ENCODE measurements at places on chromosomes 2 and 18. TPM values are rescaled to one million over a fixed set of nuclear protein-coding genes. Genes with fewer than 3 reads are reported as not detected.

ARPC2 gene
- polyA plus RNA-seq = 366 TPM

TMEM163 gene
- 0.69 TPM for polyA plus RNA-seq

DLGAP1 gene
- polyA plus RNA-seq = 0.13 TPM

NT5C1B gene
- polyA plus RNA-seq = not detected

NTSR2 gene
- polyA plus RNA-seq = 0.60 TPM

OSBPL6 gene
- 0.23 TPM for polyA plus RNA-seq

SLC5A6 gene
- polyA plus RNA-seq = 2.4 TPM

LHCGR gene
- polyA plus RNA-seq = not detected

SOX11 gene
- 0.12 TPM for polyA plus RNA-seq

CYP27C1 gene
- 0.60 TPM for polyA plus RNA-seq

B3GNT7 gene
- 11.6 TPM for polyA plus RNA-seq

LRRTM1 gene
- polyA plus RNA-seq = 0.76 TPM

LRP2 gene
- polyA plus RNA-seq = not detected

AQP4 gene
- not detected for polyA plus RNA-seq

DCDC2C gene
- polyA plus RNA-seq = not detected

KCNIP3 gene
- 1.9 TPM for polyA plus RNA-seq

ASPRV1 gene
- 1.2 TPM for polyA plus RNA-seq

ANTXR1 gene
- 8.3 TPM for polyA plus RNA-seq

RAB6C gene
- polyA plus RNA-seq = not detected

SERPINB10 gene
- not detected for polyA plus RNA-seq

ARHGAP15 gene
- 6.0 TPM for polyA plus RNA-seq

PRKAG3 gene
- not detected for polyA plus RNA-seq

ANKRD62 gene
- not detected for polyA plus RNA-seq

LCT gene
- polyA plus RNA-seq = 0.03 TPM

TGOLN2 gene
- polyA plus RNA-seq = 12.6 TPM

TMEM182 gene
- polyA plus RNA-seq = 1.8 TPM

ZNF385B gene
- polyA plus RNA-seq = 0.35 TPM

EPAS1 gene
- 64.3 TPM for polyA plus RNA-seq

TSPYL6 gene
- not detected for polyA plus RNA-seq

SCN1A gene
- polyA plus RNA-seq = not detected

ST8SIA3 gene
- not detected for polyA plus RNA-seq

BOK gene
- polyA plus RNA-seq = 12.7 TPM

CREG2 gene
- polyA plus RNA-seq = 0.06 TPM

DLX1 gene
- not detected for polyA plus RNA-seq

SELENOI gene
- 1.2 TPM for polyA plus RNA-seq

ANKRD30BL gene
- 1.2 TPM for polyA plus RNA-seq

DSG4 gene
- polyA plus RNA-seq = 0.09 TPM

RGPD3 gene
- polyA plus RNA-seq = 0.10 TPM

PHOSPHO2 gene
- 6.6 TPM for polyA plus RNA-seq

GPN1 gene
- 31.2 TPM for polyA plus RNA-seq

GULP1 gene
- polyA plus RNA-seq = 3.5 TPM

RSAD2 gene
- polyA plus RNA-seq = 14.3 TPM

RAB31 gene
- 22.2 TPM for polyA plus RNA-seq

GAREM2 gene
- polyA plus RNA-seq = 11.6 TPM

TMEM178A gene
- polyA plus RNA-seq = 0.60 TPM

VIT gene
- polyA plus RNA-seq = not detected

PAIP2B gene
- 2.3 TPM for polyA plus RNA-seq

SPATA3 gene
- not detected for polyA plus RNA-seq

GNLY gene
- 4.2 TPM for polyA plus RNA-seq

PROC gene
- polyA plus RNA-seq = 1.4 TPM

TEKT4 gene
- polyA plus RNA-seq = not detected

CCDC121 gene
- 2.4 TPM for polyA plus RNA-seq

SKOR2 gene
- not detected for polyA plus RNA-seq
